Muscle of arm (tissue), 14 donors: ENCODE measurements at places on chromosomes 16 and 17.

DNA sequence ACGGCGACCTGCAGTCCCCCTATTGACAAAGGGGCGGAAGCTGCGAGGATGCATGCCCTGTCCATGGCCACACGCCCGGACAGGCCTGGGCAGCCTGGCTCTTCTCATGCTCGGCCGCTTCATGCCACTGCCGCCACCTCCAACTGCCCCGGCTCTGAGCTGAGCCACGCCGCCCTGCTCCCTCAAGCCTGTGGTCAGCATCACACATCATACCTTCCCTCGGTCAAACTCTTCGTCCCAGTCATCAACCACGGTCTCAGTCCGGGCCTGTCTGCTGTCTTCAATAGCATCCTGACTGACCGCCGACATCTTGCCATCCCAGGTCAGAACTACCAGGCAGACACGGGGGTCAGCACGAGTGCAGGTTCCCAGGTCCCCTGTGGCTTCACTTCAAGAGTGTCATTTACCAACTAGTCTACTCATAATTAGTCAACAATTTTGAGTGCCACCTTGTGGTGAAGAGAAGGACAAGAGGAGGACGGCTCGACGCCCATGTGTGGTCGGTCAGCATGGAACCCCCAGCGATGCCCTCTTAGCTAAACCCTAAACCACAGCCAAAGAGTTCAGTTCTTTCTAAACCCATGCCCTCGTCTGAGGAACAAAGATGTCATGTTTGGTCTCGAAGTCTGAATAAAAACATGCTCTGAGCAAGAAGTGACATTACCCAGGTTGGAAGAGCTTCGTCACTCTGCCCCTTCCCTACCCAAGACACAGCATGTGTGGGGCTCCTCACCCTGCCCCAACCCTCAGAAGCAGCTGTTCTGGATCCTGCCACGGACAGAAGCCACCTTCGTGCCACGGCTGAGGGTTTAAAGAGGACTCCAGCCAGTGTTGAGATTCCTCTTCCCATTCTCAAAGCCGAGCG, 16.9 kb upstream of the CYTH1 start:
- no peak for DNase-seq

DNA sequence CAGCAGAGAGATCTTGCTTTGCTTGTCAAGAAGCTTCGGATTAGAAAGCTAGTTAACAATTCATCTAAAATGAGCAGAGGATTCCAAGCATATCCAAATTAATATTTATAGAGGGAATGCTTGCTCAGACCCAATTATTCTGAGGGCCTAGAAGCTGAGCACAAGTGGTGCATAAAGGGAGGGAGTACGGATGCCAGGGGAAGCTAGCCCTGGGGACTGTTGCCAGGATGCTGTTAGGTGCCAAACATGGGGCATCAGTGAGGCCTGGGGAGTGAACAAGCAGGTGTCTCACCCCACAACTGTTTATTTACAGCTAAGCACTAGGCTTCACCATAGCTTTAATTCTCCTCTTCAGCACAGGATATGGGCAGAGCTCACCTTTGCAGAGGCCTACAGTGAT, 684.1 kb upstream of the C16orf82 start:
- DNase-seq: no peak

DNA sequence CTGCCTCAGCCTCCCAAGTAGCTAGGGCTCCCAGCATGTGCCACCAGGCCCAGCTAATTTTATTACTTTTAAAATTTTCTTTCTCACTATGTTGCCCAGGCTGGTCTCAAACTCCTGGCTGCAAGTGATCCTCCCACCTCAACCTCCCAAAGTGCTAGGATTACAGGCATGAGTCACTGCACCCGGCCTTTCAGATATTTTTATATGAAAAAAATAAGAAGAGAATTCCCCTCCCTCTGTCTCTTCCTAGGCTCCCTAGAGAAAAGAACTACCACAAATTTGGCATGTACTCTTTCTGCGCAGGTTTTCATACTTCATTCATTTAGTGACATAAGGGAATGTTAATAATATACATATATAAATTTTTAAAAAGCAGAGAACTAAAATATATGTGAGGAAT, 21.7 kb upstream of the SMURF2 start:
- no peak for DNase-seq

DNA sequence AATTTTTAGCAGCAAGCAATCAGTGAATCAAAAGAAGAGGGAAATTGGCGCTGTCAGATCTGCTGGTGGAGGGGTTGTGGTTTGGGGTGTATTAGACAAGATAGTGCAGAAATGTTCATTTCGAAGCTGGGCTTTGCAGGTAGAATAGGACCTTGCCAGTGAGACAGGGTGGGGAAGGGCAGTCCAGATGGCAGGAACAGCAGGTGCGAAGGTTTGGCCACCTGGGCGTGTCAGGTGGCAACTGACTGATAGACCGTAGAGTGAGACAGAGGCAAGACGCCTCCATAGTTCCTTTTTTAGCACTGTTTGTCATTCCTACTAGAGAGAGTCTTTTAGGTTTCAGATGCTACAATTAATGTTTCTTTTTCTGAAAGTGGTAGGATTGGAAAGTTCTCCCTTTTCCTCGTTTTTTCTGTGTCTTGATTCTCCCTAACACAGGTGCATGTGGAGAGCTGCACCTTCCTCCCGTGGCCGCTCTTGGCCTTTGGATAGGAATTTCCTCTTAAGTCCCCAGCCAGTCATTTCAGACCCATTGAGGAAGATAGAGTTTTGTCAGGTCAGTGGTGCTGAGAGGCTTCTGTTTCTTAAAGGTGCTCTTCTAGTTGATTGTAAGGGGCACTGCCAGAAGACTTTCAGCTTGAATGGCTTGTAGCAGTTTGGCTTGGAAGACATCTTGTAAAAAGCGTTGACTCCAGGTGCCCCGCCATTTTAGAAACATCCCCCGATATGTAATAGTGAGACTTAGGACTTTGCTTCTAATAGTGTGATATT, 315.6 kb downstream of the SNX29 start:
- DNase-seq: no peak

DNA sequence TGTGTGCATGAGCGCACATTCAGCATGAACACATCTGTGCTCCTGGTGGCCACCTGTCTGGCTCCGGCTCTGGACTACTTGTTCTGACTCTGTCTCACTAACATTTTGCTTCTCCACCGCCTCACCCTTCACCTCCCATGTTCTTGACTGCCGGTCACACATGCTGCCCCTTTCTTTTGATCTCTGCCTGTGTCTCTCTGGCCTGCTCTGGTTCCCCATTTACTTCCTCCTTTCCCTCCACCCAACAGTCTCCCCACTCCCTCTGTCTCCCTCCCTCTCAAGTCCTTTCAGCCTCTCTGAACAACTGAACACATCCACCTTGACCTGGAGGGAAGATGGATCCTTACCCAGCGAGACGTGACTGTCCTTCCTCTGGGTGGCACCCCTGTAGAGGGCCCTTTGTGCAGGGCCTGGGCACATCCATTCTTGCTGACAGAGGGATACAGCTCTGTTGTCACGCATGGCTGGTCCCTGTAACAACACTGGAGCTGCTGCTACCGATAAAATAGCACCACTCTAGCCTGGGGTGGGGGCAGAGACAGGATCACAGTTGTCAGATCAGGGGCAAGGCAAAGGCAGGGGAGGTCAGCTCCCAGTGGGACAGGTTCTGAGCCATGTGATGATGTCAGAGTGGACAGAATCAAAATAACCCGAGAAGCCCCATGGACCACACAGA, 11.0 kb downstream of the ZSCAN32 start:
- DNase-seq: no peak

DNA sequence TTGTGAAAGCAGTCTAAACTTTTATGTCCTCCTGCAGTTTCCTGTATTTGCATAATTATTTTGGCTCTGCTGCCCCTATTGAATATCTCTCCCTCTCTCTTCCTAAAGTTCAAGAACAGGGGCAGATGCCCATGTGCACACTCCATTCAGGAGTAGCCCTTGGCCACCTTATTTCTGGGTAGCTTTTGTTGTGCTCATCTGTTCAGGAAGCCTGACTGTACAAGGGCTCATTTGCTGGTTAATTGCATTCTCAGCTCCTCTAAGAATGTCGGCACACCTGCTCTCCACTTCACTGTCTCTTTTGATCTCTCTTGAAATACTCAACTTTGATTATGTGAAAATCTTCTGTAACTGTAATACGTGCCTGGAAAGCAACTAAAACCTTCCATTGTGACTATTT, 1378.8 kb upstream of the CDH8 start:
- no peak for DNase-seq

DNA sequence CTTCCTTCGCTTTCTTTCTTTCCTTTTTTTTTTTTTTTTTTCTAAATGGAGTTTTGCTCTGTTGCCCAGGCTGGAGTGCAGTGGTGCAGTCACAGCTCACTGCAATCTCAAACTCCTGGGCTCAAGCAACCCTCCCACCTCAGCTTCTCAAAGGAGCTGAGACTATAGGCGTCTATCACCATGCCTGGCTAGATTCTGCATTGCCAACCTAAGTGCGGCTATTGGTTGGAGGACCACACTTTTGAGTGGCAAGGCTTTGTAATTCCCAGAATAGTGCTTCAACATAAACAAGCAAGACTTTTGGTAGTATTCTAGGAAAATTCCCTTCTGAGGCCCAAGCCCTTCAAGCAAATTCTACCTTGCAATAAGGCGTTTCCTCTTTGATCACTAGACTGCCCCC, 107.8 kb downstream of the YPEL2 start:
- no peak for DNase-seq

DNA sequence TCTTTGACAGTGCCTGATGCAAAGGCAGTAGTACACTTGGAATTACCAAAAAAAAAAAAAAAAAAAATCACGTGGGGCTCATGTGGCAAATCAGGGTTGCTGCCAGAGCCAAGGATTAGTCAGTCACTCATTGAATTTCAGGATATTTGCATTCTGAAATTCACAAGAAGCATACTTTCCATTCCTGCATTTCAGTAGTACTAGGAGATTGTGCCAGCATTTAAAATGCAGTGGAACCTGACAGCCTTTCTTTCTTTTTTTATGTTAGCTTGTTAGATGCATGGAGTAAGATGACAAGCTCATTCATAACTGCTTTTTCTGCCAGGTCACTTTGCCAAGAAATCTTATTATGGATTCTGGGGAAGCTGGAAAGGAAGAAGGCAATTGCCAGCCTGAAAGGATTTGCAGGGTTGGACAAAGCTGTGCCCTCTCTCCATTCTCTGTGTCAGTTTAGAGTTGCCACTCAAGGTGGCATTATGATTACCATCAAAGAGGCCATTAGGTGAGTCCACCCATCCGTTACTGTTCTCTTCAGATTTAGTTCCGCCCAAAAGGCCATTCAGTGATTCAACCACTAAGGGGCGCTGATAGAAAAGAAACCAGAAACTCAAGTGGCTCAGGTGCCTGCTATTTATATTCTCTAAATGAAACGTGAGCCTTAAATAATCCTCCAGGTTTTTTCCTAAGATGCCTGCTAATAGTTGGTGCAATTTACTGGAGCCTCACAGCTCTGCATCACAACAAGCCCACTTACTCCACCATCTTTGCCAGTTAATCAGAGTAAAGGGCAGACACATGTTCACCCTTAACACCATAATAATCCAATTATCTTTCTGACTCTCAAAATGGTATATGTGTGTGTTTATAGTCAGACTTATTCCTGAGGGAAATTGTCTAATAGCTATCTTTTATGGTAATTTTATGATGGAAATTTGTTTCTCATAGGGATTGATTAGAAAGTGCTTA, 59.0 kb downstream of the TANGO6 start:
- peak; percentile 36 for DNase-seq

- no peak for DNase-seq
Measured at GRCh38 chr16:67419502-67419901, 3.2 kb upstream of the ZDHHC1 start.

DNA sequence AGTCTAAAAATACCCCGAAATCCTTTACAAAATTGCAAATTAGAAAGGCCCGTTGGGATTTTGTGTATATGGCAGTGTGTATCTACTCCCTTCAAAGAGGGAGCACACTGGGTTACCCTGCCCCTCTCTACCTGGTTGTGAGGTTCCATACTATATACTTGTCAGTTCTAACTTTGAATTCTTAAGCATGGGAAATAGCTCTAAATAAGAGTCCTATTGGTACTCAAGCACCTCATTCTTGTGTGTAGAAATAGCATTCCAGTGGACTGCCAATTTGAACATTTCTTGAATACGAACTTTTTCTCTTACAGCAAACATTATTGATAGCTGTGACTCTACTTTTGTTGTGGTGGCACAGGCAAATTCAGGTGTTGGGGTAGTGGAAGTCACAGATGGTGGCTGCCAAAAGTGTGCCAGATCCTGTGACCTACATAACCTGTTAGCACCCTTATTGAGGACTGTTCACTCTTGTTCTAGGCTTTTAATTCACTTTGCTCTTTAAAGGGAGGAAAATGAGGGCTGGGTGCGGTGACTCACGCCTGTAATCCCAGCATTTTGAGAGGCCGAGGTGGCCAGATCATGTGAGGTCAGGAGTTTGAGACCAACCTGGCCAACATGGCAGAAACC, 16.1 kb downstream of the ESRP2 start:
- no peak for DNase-seq

- no peak for DNase-seq
Measured at GRCh38 chr17:11737313-11737679, 139.0 kb downstream of the DNAH9 start.

DNA sequence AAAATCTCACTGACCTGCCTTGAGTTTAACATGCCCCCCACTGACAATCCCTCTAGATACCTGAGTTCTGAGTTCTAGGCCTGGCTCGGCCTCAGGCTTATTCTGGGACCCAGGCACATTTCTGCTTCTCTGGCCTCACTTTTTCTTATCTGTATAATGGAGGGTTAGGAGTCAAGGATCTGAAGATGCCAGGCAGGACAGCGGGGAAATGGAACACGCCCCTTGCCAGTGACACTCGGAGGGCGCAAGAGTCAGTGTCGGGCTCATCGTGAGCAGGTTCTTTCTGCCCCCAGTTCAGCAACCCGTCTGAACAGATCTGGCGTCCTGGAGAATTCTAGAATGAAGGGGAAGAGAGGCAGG, 567 bp upstream of the MT3 start:
- no peak for DNase-seq

DNA sequence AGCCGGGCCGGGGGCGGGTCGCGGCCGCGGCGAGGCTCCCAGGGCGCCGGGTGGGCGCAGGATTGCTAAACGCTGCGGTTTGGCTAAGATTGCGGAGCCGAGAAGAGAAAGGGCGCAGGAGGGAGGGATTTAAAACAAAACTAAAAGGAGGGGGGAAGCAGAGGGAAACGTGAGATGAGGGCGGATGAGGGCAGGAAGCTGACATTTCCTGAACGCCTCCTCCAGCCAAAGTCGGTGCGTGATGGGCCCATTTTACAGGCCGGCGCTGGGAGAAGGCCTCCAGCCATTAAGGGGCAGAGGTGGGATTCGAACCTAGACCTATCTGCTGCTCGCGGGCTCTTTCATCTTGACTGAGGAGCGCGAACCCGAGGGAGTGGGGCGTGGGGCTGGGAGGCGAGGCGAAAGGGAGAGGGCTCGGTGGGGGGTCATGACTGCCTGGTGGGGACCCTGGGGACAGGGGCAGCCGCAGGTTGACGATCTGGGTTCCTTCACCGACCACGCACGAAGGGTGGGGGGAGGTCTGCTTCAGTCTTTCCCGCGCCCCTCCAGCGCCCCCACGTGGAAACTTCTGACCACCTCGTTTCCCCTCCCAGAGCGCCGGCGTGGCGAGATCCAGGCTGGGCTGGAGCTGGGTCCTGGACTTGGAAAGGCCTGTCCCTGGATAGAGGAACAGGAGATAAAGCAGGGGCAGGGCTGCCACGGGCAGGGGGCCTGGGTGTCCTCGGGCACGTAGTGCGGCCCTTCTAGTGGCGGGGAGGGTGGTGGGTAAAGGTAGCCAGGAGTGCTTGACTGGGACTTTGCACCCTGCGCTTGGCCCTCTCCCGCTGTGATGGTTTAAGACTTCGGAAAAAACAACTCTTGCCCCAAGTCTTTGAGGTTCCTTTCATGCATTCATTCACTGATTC, 3.8 kb upstream of the TAC4 start:
- peak; percentile 69 for DNase-seq
